ENCODE measurements at places on chromosomes 11 and 22.

GRCh38 chr11:44257338-44258189, 52.4 kb downstream of the ALX4 start:
- no peak for DNase-seq

DNA sequence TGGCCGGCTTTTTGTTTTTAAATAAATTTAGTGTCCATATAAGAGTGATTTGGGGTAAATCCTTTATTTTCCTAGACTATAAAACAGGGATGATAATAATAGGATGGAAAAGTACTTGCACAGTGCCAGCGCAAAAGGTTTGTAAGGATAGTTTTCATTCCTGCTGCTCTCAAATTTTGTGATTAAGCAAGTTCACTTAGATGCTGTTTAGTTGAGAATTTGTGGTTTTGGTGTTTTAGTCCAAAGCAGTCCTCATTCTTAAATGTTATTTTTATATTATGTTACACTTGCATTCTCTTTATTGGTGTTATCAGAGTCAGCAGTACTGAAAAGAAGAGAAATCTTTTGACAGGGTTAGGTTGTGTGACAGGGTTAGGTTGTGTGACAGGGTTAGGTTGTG, 47.9 kb downstream of the PPP6R3 start:
- no peak for DNase-seq

- DNase-seq: no peak
Measured at GRCh38 chr11:133810766-133811165, 34.5 kb downstream of the SPATA19 start.

DNA sequence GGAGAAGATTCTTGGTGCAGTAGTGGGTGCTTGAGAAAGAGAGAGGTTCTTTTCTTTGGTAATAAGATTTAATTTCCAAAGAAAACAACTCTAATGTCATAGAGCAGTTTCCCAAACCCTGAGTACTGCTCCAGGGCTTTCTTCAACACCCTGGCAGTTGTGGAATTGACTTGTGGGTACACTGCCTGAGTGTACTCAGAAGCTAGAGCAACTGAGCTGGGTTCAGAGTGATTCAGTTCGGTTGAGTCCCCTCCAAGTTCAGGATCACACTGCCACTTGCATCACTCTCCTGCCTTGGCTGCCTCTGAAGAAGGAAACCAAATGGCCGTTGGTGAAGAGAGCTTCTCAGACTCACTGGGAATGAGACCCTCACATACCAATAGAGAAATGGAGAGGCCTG, 5.3 kb downstream of the DMC1 start:
- DNase-seq: no peak

DNA sequence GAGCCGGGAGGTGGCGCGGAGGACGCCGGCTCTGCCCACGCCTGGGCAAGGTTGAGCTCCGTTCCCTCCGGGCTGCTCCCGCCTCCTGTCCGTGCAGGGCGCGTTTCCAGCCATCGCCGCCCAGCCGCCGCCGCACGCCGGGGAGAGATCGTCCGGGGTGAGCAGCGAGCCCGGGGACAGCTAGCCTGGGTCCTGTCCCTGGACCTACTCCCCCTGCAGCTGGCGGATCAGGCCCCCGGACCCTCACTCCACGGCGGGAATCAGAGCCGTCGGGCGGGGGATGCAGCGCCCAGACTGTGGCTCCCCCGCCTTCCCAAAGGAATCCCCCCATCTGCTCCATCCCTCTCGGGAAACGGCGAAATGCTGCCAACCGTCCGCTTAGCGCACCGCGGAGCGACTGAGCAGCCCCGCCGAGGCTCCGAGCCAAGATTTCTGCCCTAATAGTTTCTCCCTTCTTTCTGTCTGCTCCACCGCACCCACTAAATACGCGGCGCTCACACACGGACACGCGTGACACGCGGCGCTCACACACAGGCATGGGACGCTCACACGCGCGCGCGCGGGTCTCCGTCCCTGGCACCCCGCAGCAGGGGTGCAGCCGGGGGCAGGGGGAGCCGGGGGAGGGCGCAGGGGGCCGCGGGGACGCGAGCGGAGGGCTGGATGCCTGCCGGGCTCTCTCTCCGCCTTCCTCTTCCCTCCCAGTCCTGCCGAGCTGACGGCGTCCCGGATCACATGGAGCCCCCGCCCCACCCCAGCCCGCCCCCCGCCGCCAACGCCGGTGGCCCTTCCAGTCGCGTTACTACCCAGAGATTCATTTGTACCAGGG, at the start of gene KCNJ5:
Gene KCNJ5, plus strand, starts transcription at position 814 of the 826 bp plus-strand sequence. CDS start 19,918 bp downstream, outside the sequence.
- DNase-seq: no peak

GRCh38 chr11:122599434-122599833, 56.1 kb upstream of the UBASH3B start:
- no peak for DNase-seq

GRCh38 chr11:128200467-128200866, 386.9 kb downstream of the ETS1 start:
- DNase-seq: no peak

GRCh38 chr11:2178906-2179494, 7.4 kb upstream of the TH start:
- DNase-seq: no peak

- no peak for DNase-seq
Measured at GRCh38 chr11:70537576-70538571, 139.5 kb downstream of the CTTN start.

DNA sequence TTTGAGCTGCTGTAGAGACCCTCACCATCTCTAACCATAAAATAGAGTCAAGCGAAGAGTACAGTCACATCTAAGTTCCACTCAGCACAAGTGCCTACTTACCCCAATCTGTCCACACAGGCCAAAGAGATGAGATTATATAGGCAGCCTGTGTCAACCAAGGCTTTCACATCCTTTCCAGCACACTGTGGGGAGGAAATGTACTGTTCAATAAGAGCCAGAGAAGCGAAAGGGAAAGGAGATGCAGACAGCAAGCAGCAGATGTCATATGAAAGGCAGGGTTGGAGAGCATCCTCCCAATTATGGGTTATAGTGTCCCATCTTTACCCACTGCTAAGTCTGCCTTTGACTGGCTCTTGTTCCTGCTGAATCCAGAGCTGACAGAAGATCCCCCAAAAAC, 16.4 kb downstream of the NRIP3 start:
- no peak for DNase-seq

DNA sequence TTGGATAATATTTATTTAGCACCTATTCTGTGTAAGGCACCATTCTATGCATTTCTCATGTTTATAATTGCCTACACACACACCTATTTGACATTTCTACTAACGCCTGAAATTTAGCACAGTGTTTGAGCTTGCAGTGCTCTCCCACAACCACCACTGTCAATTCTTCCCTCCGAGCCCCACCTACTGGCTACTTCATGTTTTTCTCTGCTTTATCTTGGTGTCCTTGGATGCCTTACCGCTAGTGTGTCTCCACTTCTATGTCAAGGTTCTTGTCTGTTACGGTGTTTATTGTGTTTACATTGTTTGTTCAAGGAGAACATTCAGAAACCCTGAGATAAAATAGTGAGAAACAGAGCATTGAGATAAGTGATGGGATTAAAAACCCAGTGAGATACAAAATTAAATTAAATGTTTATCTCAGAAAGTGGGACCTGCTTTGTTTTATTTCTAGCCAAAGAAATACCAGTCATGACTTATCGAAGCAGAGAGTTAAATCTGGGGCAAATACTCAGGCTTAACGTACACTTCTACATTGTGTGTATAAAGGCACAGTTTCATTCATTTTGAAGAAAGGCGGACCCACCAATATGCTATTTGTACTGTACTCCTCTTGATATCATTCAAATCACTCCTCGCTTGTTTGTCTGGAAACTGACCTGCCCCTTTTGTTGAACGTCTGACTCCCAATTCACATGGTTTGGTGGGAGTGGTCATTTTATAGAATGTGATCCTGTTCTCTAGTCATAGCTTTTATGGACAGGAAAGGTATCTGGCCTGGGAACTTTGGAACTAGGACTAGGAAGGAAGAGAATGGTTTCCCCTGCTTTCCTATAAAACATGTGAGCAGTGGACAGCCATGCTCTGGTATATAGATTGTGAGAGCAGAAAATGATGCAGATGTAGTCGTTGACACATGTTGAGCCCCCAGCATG, 39.2 kb upstream of the SLC36A4 start:
- DNase-seq: peak; percentile 10

DNA sequence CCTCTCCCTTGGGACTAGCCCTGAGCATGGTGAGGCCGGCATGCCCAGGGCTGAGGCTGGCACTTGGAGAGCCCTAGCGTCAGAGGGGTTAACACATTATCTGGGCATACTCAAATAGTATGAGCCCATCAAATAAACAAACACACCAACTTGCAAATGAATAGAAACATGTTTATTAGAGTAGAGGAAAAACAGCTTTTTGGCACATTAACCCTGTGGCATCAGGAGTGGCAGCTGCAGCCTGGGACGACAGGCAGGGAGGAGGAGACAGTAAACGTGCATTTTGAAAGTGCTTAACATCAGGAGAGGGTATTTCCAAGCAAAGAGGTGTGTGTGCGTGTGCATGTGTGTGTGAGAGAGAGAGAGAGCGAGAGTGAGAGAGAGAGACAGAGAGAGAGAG, 684.9 kb downstream of the NTM start:
- no peak for DNase-seq

- DNase-seq: no peak
Measured at GRCh38 chr11:73386016-73386415, 9.8 kb downstream of the RELT start.

GRCh38 chr22:37538590-37539357, 19.6 kb upstream of the CARD10 start:
- peak; percentile 87 for DNase-seq

- no peak for DNase-seq
Measured at GRCh38 chr11:23112987-23113886, 253.0 kb upstream of the CCDC179 start.

DNA sequence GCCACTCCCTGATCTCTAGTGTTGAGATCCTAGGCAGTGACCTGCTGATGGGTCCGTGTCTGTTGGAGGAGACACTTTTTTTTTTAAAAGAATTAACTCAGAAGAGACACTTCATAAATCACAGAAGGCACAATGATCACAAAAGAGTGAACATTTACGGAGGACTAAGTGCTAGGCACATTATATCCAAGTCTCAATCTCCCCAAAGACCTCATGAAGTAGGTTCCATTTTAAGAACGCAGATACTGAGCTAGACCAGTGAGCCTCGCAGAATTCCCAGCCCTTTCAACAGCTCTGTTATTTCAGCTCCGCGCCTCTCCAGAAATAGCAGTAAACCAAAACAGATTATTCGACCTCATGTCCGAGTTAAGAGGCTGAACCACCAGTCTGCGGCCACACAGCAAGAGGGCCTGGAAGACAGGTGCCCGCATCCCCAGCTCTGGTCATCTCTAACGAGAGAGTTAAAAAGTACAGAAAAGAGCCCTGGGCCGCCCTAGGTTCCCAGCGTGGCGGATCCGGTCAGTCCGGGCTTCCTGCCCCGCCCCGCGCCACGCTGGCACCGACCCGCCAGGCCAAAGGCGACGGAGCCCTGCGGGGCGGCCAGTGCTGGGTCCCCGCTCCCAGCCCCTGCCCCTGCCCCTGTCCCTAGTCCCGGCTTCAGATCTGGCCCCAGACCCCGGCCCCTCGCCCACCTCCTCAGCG, 612 bp downstream of the XBP1 start:
- peak; percentile 14 for DNase-seq

- DNase-seq: no peak
Measured at GRCh38 chr11:126393143-126393542, 37.7 kb downstream of the ST3GAL4 start.

GRCh38 chr22:39913886-39914285, 13.0 kb downstream of the GRAP2 start:
- DNase-seq: no peak

- DNase-seq: no peak
Measured at GRCh38 chr11:77289737-77290136, 11.7 kb downstream of the GDPD4 start.

- DNase-seq: no peak
Measured at GRCh38 chr11:93113824-93114223, 84.0 kb downstream of the SLC36A4 start.

GRCh38 chr11:70212227-70212811, 9.2 kb downstream of the FADD start:
- DNase-seq: no peak

GRCh38 chr11:128323381-128323780, 264.0 kb downstream of the ETS1 start:
- DNase-seq: peak; percentile 74

GRCh38 chr22:25563761-25564319, 635 bp upstream of the GRK3 start:
- peak; percentile 22 for DNase-seq

DNA sequence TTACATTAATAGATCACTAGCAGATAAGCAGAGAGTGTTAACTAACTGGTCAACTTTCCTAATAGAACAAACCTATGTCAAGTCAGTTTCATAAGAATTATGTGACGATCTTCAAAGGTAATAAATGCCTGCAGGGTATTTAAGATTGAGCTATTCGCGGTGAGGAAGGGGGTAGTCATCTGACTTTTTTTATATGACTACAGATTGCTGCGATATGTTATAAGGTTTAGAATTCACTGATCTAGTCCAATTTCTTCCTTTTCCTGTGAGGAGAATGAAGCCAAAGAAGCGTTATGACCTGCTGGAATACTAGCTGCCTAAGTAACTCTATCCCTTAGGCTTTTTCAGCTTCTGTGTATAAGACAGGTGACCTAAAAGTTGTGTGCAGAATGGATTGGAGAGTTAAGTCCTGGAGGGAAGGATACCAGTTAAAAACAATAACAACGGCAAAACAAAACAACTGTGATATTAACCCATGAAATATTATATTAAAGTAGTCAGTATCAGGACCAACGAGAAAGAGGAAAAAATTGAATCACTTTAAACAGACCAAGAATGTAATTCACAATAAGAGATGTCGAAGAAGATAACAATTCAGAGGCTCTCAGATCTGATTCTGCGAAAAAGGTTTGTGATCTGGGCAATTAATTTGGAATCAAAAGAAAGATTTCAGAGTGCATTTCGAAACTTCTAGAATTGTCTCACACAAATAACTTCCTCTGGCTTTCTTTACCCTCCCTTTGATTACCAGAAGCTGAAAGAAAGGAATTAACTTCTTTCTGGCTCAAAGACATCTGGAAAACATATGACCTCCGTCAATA, 630 bp downstream of the CASP4 start:
- peak; percentile 27 for DNase-seq

GRCh38 chr11:131168839-131169713, 201.3 kb upstream of the NTM start:
- no peak for DNase-seq

GRCh38 chr11:2160736-2161259, at the start of gene INS:
TSS of gene INS (minus strand) at chr11:2161209. CDS start at chr11:2160971, 238 bp downstream.
- DNase-seq: no peak

GRCh38 chr11:44883277-44883676, 67.4 kb downstream of the TP53I11 start:
- DNase-seq: no peak

GRCh38 chr22:45067731-45068130, 57.9 kb upstream of the PHF21B start:
- no peak for DNase-seq

DNA sequence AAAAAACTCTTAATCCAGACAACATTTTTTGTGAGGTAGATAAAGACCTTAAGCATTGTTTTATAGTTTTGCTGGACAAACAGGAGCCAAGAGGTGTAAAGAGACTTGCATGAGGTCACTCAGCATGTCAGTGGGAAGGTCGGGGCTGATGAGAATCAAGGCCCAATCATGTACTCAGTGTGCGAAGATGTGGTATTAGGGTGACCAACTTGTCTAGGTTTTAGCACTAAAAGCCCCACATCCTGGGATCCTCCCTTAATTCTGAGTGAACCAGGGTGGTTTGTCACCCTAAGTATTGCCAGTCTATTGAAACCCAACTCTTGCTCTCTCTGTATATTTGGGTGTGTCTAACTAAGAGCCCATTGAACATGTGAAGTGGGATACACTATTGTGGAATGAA, 19.5 kb upstream of the SORL1-AS1 start:
- peak; percentile 59 for DNase-seq

All from CD4-positive, alpha-beta T cell treated with Interleukin-4 for 4 hours (primary cell).